Femur (tissue), 1 donor: ENCODE measurements at places on chromosomes 6 and 20.

GRCh38 chr6:139877828-139878405 lies 503.5 kb upstream of the CITED2 start:
- no peak for DNase-seq

DNA sequence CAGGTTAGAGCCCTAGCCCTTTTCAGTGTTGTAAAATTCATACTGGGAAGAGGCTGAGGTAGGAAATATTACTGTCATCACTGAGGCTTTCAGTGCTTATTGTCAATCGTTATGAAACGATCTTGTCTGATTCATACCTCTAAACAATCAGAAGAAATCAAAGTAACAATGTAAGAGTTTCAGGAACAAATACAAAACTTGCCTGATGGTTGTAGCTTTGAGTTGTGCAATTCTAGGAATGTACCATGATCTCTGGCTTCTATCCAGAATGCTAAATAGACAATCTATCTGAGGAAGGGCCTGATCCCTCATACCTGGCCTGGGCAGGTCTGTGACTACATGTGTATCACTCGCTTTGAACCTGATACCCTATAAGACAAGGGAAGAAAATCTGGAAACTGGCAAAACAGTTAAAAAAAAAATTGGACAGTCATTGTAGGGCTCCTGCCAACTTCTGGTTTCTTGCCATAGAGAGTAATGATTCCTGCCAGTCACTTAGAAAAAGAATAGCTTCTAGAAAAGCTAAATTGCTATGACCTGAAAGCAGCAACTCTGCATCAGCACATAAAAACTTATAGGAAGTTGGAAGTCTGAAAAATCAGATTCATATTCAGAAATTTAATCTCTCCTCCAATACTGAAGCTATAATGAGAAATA lies 234.7 kb downstream of the BTBD9 start:
- no peak for DNase-seq

DNA sequence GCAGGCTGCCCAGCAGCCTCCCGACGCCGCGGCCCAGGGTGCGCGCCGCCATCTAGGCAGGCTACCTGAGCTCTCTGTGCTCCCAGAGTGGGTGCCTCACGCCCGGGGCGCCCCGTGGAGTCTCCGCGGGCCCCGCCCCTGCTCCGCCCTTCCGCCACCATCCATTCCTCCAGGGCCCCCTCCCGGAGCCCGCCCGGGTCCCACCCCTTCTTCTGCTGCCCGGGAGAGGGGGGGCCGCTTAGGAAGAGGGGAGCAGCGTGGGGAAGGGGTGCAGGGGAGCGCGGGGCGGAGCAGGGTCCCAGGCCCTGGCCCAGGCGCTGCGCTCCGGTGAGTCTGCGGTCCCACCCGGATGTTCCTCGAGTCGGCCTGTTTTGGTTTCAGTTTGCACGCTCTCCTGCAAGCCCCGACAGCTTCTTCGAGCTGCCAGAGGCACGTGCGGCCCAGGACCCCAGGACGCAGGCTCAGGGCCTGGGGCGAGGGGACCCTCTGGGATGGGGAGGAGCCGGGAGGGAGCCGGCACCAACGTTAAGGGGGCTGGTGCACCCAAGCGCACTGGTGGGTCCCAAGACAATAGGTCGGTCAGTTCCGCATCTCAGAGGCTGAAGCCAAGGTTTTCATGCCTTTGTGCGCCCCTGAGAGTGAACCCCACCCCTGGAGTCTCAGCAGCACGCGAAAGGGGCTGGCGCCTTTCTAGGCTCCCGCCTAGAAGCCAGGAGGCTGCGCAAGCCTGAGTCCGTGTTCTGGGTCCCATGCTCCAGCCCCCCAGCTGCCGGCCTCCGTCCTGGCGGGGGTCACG lies at the start of gene ACSS1:
Gene ACSS1, minus strand, starts transcription at position 89 of the 796 bp plus-strand sequence. Its CDS starts 37 bp downstream, at position 52.
- peak; percentile 77 for DNase-seq

DNA sequence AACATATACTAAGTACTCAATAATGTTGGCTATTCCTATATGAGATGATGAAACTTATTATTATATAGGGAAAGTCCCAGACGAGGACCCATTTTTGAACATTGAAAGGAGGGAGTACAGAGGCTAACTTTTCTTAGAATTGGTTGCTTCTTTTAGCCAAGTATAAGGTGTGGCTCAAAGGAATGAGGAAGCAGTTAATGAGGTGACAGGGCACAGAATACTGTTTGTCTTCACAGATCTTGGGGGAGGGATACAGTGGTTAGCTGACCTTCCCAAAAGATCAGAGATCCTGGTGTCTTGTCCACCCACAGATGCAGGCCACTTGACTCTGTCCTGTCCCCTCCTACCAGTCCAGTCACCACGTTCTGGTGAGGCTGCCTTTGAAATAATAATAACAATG lies 67.8 kb upstream of the EPB41L1 start:
- DNase-seq = no peak

DNA sequence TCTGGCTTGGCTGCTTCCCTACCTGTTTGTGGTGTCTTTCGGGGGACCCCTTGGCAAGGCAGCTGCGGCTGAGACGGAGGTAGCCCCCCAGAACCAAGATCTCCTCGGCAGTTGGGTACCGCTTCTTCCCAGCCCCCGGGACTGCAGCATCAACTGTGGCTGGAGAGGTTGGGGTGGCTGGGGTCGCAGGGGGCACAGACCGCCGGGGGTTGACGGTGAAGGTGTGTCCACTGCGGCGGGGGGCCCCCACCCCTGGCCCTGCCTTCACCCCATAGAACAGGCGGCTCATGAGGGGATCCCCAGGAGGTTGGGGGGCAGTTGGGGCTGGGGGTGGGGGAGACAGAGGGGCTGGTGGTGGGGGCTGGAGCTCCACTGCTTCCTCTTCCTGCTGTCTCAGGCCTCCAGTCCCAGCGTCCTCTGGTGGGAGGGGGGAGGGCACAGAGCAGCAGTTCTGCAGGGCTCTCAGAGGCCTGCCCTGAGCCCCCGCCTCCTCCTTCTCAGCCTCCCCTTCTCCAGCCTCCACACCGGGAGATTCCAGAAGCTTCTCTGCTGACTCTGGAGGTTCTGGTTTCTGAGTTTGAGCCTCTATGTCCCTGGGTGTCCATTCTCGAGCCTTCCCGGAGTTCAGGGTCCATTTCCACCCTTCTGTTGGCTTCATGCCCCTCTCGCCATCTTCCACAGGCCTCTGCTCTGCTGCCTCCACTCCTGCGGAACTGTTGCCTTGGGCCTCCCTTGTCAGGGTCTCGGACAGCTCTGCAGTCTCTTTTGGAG lies 1.9 kb downstream of the PPP1R18 start:
- peak; percentile 60 for DNase-seq

GRCh38 chr20:9407805-9408421 lies 106.5 kb upstream of the LAMP5 start:
- DNase-seq = peak; percentile 72

GRCh38 chr6:17385660-17386059 lies 7.7 kb upstream of the CAP2 start:
- peak; percentile 29 for DNase-seq

GRCh38 chr6:134170844-134171243 lies 118.4 kb upstream of the SLC2A12 start:
- no peak for DNase-seq

DNA sequence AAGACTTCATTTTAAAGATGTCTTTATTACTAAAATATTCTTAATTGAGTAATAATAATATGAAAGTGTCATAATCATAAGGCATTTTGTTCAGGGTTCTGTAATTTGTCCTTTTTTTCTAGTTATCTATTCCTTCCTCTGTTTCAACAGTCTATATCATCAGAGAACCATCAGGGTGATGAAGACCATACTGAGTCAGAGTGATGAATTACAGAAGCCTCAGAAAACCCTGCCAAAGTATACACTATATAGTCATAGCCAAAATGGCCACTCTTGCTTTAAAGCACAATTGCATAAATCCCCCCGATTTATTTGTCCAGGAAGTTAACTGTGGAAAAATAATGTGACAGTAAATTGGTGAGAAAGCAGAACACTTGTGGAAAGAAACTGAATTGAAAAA lies 735.0 kb downstream of the EPHA7 start:
- DNase-seq = no peak

DNA sequence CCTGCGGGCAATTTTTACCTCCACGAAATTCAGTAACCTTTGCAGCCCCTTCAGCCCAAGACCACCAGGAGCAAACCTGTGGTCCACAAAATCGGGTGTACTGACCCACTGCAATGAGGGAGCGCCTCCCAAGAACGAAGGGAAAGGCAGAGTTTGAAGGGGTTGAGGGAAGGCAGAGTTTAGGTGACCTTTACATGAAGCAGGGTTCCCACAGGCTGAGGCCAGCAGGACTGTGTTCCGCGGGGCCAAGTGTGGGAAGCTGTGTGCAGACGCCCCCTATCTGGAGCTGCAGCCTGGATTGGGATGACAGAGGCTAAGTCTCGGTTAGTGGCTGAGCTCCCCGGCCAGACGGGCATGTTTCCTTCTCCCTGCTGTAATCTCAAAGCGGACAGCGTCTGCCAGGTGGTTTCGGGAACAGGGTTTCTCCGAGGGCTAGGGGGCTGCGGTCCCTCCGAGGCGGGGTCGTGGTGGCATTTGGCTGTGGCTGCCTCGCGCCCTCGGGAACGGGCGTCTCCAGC lies 826 bp upstream of the PYGB start:
- peak; percentile 67 for DNase-seq

- no peak for DNase-seq
Measured at GRCh38 chr6:34928220-34928619, 39.2 kb downstream of the ANKS1A start.

DNA sequence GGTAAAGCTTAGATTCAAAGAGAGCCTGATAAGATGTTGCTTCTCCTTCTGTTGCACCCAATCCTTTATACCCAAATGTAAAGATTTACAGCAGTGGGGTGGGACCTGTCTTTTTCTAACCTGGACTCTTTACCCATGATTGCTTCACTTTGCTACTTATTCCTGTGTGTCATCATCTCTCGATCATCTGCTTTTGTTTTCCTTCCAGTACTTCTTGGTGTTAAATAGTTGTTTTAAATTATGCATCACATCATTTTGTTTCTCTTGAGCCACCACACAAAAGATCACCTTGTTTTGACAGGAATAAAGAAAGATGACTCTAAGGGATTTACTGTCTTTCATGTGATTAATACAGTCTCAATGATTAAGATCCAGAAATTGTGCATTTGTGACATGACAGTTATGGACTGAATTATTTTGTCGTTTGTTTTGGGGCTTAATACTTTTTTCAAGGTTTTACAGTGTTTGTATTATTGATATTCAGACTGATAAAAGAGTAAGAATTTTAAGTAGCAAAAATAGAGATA lies 123.1 kb downstream of the CDKAL1 start:
- no peak for DNase-seq

GRCh38 chr20:50341880-50342637 lies 151.4 kb downstream of the CEBPB start:
- DNase-seq = no peak

DNA sequence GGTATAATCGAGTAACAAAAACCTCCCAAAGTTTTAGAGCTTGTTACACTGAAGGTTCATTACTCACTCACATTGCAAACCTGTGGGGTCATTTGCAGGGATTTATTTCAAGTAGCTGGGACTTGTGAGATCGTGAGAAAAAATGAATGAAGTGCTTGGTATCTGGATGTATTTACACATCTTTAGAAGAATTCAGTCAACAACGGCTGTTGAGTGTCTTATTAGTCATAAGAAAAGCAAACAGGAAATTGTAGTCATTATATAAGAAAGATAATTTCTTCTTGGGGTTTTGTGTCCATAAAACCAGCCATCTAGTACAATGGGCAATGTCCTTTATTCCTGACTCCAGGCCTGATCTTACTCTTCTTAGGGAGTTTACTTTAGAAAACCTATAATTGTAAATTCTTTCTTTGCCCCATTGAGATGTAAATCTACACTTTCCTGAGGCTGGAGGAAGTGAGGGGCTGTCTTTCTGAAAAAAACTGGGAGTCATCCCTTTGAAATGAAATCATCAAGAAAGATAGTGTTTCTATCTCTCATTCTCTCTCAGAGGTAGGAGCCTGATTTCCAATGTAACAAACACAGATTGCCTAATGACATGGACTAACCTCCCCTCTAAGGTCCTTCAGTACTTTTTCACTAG lies 202.5 kb upstream of the ASCC3 start:
- no peak for DNase-seq

DNA sequence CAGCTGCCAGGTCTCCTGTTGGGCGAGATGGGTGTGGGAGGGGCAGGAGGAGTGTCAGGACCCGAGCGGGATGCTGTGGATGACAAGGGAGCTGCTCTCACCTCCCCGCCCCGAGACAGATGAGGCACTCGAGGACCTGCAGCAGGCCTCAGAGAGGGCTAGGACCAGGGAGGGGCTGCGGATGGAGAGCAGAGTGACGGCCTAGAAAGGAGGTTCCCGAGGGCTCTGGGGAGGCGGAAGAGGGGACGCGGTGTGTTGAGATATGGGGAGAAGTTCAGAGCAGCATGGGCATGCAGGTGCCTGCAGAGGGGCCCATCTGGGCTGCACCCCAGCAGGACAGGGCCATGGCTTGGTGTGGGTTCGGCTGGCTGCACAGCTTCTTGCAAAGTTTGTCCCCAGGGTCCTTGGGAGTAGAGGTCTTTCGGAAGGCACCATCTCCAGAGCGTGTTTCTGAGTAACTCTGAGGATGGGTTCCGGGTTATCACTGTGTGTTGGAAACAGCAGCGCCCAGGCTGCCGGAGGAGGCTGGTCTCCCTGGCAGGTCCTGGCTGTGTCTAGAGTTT lies 104.6 kb downstream of the PAX1 start:
- no peak for DNase-seq

DNA sequence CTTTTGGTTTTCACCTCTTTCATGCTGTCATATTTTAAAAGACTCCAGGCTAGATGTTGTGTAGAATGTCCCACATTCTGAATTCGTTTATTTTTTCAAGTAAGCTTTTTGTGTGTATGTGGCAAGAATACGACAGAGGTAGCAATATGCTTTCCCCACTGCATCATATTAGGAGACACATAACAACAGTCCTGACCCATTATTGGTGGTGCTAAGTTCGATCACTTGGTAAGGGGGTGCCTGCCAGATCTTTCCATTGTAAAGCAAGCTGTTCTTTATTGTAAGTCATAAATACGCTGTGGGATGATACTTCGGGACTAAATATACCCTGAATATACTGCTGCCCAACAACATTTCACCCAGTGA lies 588 bp upstream of the NCOA3 start:
- no peak for DNase-seq

GRCh38 chr20:4633379-4633778 lies 88.3 kb upstream of the PRND start:
- DNase-seq = no peak

DNA sequence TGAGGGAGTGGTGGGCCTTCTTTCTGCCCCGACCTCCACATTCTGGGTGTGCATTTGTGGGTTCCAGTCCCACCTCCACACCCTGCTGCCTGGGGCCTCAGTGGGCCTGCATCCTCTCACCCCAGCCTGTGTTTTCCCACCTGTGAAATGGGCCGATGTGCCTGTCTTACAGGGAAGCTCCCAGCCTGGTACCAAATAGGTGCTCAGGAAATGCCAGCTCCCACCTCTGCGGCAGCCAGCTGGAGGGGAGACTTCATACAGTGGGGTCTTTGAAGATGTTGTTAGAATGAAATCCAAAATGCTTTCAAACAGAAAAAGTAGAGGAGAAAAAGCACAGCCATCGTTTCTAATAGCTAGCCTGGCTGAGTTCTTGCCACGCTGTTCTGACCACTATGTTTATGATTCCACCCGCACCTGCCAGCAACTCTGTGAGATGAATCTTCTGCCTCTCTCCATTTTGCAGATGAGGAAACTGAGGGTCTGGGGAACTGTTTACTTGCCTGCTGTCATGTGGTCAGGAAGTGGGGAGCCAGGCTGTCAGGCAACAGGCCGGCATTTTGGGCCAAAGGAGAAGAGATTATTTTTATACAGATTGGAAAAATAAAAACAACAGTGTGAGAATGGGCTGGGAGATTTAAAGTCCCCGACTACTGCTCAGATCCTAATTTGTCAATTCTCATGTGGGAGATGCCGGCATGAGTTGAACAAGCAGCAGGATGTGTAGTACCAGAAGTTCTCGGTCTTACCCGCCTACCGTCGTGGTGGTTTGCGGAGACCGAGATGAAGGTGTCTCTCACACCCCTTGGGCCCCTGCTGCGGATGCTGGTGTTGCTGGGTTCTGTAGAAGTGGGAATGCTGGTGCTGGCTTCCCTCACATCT lies 4.6 kb downstream of the TMEM181 start:
- no peak for DNase-seq
